Panc1 (cell line): ENCODE measurements at places on chromosomes 6 and 20. TPM values are rescaled to one million over a fixed set of nuclear protein-coding genes. Genes with fewer than 3 reads are reported as not detected.

GRCh38 chr6:114955363-114955762 is 612.5 kb upstream of the HS3ST5 start:
- DNase-seq = no peak

GRCh38 chr20:5559945-5560344 is 190.3 kb upstream of the SHLD1 start:
- DNase-seq = no peak

GRCh38 chr6:44831002-44831610 is 443.6 kb downstream of the CDC5L start:
- DNase-seq = no peak

DNA sequence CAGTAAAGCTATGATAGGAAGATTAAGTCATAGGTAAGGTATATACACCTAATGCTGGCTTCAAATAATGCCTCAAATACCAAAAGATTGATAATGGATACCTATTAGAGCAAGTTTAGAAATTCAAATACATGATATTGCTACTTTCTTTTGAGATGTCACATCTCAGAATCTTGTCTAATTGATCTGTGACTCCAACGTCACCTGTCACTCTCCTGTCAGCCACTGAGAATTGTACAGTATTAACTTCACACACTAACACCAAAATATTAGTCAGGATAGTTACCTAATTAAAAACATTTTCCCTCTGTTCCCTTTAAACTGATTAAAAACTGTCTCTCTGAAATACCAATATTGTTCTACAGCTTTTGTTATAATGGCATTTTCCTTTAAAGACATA is 575.5 kb upstream of the ID4 start:
- DNase-seq = no peak

- no peak for DNase-seq
These were observed 1.6 kb upstream of the TFEB start for GRCh38 chr6:41736800-41737555.

DNA sequence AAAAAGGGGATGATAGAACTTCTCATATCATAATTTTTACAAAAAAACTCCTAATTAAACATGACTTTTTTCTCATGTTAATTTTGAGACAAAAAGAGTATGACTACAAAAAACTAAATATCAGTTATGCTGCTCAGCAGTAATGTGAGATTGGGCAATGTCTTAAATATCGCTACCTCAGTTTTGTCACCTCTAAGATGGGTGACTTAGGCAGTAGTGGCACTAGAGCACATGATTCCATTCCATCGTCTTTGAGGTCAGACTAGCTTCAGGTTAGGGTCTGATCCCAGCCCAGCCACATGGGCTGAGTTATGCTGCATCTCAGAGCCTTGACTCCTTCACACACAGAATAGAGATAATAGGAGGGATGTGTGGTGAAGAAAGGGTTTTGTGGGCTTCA is 11.0 kb downstream of the DCBLD1 start:
- no peak for DNase-seq

GRCh38 chr20:17921774-17922173 is 46.8 kb downstream of the SNX5 start:
- no peak for DNase-seq

CFAP61 gene
- total RNA-seq = 0.28 TPM

SLC4A11 gene
- total RNA-seq = 144 TPM
